WTC11 (cell line): ENCODE measurements at places on chromosomes 6 and 20.
A peak's percentile ranks its signal among the peaks of the same experiment; 100 is the strongest.

GRCh38 chr20:4811661-4812181 lies 90.0 kb downstream of the PRND start:
- DNase-seq = no peak

- no peak for DNase-seq
These were observed 16.4 kb downstream of the RBM38 start for GRCh38 chr20:57407541-57407956.

- peak; percentile 66 for DNase-seq
These were observed 52.6 kb upstream of the MAFB start for GRCh38 chr20:40741507-40742106.

DNA sequence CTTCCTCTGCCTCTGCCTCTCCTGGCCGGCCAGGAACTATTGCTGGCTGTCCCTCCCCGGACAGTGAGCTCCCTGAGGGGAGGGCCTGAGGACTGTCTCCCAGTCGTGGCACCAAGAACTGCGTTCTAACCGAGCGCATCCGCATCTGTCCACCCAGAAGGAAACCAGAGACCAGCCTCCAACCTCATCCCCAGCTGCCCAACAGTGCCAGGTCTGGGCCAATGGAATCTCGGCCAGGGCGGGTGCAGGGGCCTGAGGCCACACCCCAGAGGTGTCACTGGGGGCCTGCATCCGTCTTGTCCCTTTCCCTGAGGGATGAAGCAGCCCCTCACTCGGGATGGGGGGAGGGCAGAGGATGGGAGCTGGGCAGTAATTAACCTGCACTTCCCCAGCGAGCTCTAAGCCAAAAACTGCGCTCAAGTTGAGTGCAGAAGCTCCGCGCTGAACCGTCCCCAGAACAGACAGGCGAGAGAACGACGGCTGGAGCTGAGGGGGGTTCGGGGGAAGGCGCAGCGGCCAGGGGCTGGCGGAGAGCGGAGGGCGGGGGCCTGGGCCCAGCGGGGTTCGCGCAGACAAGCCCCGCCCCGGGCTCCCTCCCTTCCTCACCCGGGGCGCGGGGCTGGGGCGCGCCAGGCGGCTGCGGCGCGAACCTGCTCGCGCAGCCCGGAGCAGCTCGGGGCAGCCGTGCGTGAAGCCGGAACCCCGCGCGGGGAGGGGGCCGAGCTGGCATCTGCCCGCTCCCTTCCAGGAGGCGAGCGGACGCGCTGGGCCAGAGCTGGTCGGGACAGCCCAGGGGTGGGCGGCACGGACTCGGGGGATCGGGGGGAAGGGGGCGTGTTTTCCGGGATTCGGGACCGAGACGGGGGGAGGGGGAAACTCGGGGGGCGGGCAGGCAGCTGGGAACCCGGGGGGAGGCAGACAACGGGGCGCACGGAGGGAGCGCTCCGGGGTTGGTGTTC lies 1.4 kb downstream of the TFEB start:
- peak; percentile 80 for DNase-seq

DNA sequence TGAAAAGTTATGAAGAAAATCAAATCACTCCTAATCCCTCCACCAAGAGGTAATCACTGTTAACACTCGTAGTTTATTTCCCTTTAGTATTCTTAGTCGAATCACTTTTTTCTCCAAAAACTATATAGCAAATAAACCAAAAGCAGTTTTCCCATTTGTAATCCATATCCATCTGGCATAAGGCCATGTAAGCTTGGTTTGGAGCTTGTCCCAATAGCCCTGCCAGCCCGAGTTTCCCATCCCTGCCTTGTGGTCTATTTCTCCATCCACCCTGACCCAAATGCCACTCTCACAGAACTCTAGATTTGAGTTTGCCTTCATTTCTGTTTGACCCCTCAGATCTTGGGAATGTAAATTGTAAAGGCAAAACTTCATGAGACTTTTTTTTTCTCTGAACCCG lies 71.8 kb upstream of the DSP start:
- no peak for DNase-seq

GRCh38 chr20:32439132-32439829 lies 81.2 kb downstream of the ASXL1 start:
- DNase-seq = no peak

GRCh38 chr6:134165561-134166201 lies 113.3 kb upstream of the SLC2A12 start:
- DNase-seq = no peak

GRCh38 chr6:17012421-17013225 lies 89.2 kb upstream of the STMND1 start:
- DNase-seq = peak; percentile 35

GRCh38 chr6:161076181-161076677 lies 84.7 kb downstream of the MAP3K4 start:
- no peak for DNase-seq

DNA sequence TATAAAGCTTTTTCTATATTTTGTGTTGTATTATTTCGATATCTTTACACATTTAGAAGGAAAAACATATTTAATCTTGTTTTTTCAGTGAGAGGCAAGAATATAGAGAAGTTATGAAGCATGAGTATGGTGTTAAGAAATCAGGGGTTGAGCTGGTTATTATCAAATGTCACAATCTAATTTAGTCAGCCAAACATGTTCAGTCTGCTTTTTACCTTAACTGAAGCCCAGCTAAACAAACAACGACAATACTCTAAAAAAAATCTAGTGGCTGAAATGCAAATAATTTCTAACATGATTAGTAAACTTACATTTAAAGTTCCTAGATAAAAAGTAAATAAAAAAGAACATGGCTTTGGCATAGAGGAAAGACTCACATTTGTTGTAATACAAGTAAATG lies 433.8 kb upstream of the NRSN1 start:
- DNase-seq = no peak

- DNase-seq = no peak
These were observed 502.4 kb upstream of the PTCHD4 start for GRCh38 chr6:48613231-48613949.

GRCh38 chr6:46376562-46377061 lies 114.6 kb downstream of the RCAN2 start:
- no peak for DNase-seq

GRCh38 chr6:106138151-106138550 lies 52.0 kb downstream of the PRDM1 start:
- no peak for DNase-seq

DNA sequence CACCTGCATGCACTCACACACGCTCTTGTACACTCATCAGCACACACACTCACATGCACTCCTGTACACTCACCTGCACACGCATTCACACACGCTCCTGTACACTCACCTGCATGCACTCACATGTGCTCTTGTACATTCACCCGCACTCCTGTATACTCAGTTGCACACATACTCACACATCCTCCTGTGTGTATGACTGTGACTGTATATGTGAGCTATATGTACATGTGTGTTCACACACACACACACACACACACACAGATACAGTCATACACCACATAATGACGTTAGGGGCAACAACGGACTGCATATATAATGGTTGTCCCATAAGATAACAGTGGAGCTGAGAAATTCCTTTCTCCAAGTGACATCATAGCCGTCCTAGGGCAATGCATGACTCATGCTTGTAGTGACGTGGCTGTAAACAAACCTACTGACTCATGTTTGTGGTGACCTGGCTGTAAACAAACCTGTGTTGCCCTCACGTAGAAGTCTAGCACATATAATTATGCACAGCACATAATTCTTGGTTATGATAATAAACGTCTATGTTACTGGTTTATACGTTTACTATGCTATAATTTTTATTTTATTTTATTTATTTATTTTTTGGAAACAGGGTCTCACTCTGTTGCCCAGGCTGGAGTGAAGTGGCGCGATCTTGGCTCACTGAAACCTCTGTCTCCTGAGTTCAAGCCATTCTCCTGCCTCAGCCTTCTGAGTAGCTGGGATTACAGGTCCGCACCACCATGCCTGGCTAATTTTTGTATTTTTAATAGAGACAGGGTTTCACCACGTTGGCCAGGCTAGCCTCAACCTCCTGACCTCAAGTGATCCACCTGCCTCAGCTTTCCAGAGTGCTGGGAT lies 22.8 kb upstream of the TAF4 start:
- no peak for DNase-seq

GRCh38 chr6:14502551-14502950 lies 385.0 kb downstream of the CD83 start:
- no peak for DNase-seq

GRCh38 chr6:130132286-130132701 lies 90.5 kb downstream of the SAMD3 start:
- DNase-seq = no peak

DNA sequence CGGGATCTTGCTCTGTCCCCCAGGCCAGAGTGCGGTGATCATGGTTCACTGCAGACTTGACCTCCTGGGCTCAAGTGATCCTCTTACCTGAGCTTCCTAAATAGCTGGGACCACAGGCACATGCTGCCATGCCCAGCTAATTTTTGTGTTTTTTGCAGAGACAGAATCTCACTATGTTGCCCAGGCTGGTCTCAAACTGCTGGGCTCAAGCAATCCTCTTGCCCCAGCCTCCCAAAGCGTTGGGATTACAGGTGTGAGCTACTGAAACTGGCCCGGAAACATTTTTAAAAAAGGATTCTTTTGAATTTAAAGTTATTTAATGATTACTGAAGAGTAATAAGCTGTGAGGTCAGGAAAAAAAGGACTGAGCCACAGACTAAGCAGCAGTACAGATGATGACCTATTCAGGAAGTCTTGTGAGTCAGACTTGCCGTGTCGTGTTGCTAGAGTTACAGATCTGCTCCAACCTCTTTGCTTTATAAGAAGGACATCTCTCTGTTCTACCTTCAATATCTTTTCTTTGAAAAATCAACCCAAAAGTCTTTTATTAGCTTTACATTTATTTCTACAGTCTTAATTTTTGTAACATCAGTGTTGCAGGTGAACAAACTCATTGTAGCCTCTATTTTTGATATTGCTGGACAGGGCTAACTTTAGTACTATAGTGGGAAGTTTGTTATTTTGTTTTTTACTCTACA lies 108.7 kb downstream of the NCOA3 start:
- DNase-seq = no peak

- DNase-seq = no peak
These were observed 69.0 kb downstream of the SMLR1 start for GRCh38 chr6:130896249-130896648.

- no peak for DNase-seq
These were observed 2.9 kb downstream of the LPA start for GRCh38 chr6:160661216-160661615.

- DNase-seq = no peak
These were observed 206.3 kb downstream of the PREX1 start for GRCh38 chr20:48621376-48622078.

GRCh38 chr6:43770372-43771209 lies 580 bp downstream of the VEGFA start:
- DNase-seq = peak; percentile 68

DNA sequence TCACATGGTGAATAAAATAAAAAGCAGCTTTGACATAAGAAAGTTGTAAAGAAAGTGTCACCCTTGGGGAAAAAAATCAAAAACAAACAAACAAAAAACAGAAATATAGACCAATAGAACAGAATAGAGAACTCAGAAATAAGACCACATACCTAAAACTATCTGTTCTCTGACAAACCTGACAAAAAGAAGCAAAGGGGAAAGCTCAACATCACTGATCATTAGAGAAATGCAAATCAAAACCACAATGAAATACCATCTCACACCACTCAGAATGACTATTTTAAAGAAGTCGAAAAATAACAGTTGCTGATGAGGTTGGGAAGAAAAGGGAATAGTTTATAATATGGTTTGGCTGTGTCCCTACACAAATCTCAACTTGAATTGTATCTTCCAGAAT lies 159.1 kb downstream of the TINAG start:
- no peak for DNase-seq

DNA sequence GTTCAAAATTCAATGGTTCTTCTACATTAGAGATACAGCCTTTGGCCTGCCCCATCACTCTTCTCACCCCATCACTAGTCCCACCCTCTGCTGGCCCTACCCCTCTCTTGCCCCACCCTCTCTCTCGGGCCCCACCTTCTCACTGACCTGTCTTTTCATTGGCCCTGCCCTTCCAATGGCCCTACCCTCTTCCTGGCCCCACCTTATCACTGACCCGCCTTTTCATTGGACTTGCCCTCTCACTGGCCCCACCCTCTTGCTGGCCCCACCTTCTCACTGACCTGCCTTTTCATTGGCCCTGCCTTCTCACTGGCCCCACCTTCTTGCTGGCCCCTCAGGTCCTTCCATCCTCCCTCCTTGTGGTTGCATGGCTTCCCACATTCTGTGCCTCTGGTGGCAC lies 107.2 kb upstream of the PLEKHG1 start:
- peak; percentile 19 for DNase-seq

- no peak for DNase-seq
These were observed 171.8 kb upstream of the BMP2 start for GRCh38 chr20:6595704-6596103.

DNA sequence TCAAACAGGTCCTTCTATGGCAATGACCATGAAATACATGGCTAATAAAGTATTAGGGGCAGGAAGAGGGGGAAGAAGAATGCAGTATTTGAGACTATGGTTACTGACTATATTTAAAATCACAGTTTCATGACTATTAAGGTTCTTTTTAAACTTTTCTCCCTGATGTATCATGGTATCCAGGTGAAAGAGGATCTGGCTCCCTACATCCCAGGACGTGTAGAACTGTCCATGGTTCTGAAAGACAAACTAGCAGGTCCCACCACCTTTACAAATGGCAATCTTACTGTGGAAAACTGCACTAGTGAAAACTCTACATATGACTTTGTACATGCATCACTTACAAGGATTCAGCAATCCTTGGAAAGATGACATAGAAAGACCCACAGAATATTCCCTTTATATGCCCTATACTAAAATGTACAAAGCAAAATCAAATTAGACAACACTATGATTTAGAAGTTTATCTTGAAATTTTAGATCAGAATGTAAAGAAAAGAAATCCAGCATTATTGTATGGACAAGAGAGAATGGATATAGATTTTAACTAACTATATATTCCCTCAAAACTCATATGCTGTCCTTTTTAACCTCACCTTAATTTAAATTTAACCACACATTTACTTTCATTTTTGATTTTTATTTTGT lies 33.5 kb downstream of the RPP21 start:
- no peak for DNase-seq

DNA sequence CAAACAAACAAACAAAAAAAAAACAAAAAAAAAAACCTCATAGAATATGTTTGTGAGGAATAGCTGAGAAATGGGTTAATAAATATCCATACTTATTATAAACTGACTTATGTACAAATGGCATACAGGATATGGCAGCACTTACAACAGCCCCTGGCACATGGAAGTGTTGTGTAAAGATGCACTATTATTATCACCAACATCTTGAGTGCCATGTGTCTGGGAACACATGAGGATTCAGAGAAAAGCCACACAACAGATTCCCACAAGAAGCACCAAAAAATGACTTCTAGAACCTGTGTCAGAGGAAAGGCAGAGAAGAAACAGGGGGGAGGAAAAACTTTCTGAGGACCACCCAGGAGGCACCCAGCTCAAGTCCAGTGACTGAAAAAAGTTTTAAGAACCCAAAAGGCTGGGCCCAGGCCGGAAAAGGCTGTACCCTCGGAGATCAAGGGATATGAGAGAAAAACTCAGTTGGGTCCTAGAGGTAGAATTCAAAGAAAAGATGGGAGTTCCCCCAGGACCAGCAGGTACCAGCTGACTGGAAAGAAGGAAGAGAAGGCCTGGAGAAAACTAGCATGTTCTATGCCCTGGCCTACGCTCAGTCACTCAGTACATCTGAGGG lies 9.4 kb upstream of the TAF8 start:
- no peak for DNase-seq
